Fibroblast of the aortic adventitia (primary cell): ENCODE measurements at places on chromosomes 7 and 10.

- peak; percentile 42 for DNase-seq
These were observed 337.5 kb downstream of the RPS24 start for GRCh38 chr10:78371136-78371535.

- no peak for DNase-seq
These were observed 221.7 kb downstream of the DNAJB6 start for GRCh38 chr7:157558516-157558874.

DNA sequence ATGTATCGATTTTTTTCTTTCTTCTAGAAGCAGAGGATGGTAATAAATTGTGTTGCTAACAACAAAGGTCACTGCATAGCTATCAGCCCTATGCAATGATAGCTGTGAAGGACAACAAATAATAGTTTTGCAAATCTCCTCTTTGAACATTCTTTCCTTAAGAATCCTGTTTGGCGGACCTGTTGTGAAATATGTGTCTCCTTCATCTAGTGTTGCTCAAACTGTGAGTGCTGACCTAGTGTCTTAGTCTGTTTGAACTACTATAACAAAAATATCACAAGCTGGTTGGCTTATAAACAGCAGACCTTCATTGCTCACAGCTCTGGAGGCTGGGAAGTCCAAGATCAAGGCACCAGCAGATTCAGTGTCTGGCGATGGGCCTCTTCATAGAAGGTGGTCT lies 53.7 kb downstream of the CAV1 start:
- no peak for DNase-seq

- peak; percentile 42 for DNase-seq
These were observed 4.4 kb downstream of the CUL1 start for GRCh38 chr7:148702876-148703670.

- no peak for DNase-seq
These were observed 41.8 kb downstream of the VIPR2 start for GRCh38 chr7:159102681-159103381.

DNA sequence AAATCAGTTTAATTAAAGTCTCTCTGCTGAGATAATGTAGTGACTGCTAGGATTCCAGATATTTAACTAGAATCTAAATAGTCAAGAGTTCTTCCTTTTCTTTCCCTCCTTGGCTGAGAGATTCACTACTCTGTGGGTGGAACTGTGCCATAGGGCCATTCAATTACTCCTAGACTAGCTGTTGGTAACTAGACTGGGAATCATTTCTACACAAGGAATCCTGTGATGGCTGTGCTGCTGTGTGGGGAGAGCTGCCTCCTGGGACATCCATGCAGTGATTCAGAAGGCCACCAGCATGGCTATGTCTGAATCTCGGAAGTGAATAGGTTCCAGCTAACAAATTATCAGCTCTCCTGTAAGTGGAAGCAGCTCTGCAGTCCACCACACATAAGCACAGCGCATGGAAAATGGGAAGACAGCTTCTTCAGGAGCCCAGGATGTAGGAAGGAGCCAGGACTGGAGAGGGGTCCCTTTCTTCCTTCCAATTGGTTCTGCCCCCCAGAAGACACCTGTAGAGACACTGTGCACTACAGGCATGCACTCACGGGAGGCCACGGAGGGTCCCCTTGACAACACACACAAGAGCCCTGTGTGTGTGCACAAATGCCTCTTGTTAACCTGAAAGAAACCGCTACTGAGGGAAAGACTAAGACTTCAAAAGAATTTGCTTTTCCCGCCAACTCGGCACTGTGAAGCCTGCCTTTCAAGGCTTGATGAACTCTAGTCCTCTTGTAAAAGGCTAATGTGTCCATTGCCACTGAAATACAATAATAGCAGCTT lies 66.5 kb downstream of the SCRN1 start:
- DNase-seq = no peak

GRCh38 chr10:85187047-85187446 lies 858.7 kb downstream of the CCSER2 start:
- no peak for DNase-seq

GRCh38 chr7:11950281-11950680 lies 118.3 kb upstream of the THSD7A start:
- DNase-seq = no peak

DNA sequence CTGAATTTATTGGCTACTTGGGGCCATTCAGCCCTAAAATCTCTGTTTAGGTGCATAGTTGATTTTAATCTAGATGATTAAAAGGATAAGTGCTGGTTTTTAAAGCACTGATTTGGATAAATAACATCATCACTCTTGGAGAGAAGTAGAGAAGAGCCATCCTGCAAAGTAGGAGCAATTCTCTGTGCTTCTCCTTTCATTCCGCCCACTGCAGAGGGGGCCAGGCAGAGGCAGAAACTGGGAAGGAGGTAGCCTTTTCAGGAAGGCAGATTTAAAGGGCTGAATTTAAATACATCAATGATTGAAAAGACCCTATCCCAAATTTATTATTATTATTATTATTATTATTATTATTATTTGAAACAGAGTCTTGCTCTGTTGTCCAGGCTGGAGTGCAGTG lies 14.1 kb downstream of the MAP3K8 start:
- DNase-seq = no peak

DNA sequence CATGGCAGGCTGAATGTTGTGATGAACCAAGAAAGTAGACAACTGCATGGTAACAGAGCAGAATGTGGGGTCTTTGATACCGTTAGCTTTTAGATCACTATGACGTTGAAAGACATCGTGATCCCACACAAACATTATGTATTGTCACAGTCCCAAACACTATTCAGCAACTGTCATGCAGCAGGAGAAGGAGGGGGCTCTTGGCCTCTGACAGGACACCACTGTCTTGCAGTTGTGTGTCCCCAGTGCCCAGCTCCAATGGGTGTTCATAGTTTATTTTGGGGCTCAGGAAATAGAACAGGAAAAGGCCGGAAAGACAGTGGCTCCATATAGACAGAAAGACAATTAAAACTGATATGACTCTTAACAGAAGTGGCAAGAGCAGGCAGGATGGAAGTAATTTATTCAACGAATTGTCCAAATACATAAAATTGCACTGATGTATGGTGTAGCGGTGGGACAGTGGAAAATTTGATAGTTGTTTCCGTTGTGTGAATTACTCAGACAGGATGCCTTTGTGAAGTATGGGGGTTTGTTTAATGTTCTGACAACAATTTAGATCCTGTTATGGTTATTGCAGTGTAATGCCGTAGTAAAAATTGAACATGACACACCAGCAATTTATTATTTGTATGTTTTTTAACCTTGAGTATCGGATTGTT lies 292.0 kb downstream of the LRMDA start:
- DNase-seq = no peak
